Stimulated activated CD4-positive, alpha-beta T cell treated with anti-CD3 and anti-CD28 coated beads, Interleukin-15, amount 100 ng/mL, for 1 hour (primary cell): ENCODE measurements at places on chromosomes 3 and 15.

GRCh38 chr15:46703020-46703861 lies 1014.1 kb upstream of the SEMA6D start:
- no peak for DNase-seq

- DNase-seq: no peak
Observed at GRCh38 chr3:194327218-194328052, 23.7 kb downstream of the CPN2 start.

DNA sequence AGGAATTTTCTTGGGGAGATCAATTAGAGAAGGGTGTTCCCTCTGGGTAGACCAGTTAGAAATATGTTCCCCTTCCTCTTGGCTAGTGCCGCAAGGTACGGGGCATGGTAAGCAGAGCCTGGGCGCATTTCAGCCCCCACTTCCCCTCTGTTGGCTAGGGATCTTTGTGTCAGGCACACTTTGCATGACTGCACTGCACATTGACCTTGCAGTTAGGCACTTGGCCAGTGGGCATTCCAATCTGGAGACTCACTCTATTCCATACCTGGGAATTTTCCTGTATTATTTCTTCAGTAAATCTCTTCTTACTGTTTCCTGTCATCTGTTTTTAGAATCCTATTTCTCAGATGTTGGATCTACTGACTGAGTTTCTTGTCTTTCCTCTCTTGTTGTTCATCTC lies 30.0 kb upstream of the CACNA1D start:
- no peak for DNase-seq

- no peak for DNase-seq
Observed at GRCh38 chr3:120567370-120568201, 28.6 kb upstream of the NDUFB4 start.

- DNase-seq: no peak
Observed at GRCh38 chr15:66496951-66497501, 536 bp downstream of the SNAPC5 start.

DNA sequence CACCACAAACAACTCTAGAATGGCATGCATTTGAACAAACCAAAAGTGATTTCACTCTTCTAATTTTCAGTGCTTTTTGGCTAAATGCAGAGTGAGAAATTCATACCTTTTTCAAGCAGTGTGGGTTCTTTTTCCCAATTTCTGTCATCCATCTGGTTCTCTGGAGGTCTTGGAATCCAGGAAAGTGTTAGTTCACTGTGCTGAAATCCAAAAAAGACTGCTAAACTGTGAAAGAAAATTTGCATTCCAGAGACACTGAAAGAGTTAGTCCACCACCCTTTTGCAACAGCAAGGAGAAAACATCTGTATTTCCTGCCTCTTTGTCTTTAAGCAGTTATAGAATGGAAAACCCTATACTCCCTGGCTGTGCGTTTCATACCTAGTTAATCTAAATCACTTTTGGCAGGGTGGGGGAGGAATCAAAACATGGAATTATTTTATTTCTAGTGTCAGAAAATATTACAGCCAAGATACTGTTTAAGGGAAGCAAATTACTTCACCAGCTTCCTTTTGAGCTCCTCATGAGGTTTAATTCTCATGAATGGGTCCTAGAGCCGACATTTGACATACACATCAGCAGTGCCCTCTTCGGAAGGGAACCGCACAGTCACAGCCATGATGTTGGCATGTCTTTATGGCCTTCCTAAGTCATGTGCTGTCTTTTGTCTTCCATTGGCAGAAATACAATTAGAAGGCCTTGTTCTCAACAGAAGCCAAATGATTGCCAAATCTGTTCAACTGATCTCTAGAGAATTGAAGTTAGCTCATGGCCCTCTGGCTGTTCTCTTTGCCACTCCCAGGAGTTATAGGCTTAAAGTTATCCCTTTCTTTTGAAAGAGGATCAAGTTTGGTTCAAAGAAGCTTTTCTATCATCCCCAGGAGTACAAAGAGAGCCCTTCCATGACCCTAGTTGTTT lies 317.7 kb upstream of the TPRG1 start:
- no peak for DNase-seq

DNA sequence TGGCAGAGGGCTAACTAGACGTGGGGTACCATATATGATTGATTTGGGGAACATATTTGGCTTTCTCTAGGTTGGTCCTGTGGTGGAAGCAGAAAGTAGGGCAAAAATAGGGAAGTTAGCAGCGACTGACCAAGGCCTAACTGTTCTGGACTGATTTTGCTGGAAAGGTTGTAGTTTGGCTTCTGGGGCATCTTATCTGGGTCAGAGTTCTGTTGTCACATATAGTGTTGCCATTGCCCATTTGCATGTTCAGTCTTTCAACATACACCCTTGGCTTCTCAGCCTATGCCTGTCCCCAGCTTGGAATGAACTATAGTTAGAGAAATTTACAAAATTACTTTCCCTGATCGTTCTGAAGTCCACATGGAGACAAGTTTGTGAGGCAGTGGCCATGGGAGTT lies 426.5 kb downstream of the TBC1D5 start:
- no peak for DNase-seq

GRCh38 chr3:127193341-127193740 lies 410 bp downstream of the PRR23E start:
- no peak for DNase-seq

DNA sequence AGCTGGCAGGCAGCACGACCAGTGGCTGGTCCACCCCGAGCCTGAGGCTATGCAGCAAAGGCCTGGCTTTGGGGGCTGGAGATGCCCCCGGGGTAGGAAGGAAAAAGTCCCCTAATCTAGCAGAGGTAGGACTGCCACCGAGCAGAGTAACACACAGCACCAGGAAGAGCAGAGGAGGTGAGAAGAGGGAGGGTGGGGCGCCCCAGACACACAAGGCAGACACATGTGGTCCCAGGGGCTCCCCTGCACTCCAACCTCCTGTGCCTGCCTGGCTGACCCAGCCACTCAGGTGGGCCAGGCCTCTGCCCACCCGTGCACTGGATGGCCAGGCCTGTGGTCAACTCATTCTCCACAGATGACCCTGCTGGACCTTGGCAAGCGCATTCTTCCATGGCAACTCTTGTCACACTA lies 112.4 kb downstream of the ADCY5 start:
- no peak for DNase-seq

GRCh38 chr3:136667081-136667480 lies 85.1 kb downstream of the STAG1 start:
- DNase-seq: no peak

GRCh38 chr3:56111606-56112304 lies 356.5 kb downstream of the ERC2 start:
- DNase-seq: no peak

DNA sequence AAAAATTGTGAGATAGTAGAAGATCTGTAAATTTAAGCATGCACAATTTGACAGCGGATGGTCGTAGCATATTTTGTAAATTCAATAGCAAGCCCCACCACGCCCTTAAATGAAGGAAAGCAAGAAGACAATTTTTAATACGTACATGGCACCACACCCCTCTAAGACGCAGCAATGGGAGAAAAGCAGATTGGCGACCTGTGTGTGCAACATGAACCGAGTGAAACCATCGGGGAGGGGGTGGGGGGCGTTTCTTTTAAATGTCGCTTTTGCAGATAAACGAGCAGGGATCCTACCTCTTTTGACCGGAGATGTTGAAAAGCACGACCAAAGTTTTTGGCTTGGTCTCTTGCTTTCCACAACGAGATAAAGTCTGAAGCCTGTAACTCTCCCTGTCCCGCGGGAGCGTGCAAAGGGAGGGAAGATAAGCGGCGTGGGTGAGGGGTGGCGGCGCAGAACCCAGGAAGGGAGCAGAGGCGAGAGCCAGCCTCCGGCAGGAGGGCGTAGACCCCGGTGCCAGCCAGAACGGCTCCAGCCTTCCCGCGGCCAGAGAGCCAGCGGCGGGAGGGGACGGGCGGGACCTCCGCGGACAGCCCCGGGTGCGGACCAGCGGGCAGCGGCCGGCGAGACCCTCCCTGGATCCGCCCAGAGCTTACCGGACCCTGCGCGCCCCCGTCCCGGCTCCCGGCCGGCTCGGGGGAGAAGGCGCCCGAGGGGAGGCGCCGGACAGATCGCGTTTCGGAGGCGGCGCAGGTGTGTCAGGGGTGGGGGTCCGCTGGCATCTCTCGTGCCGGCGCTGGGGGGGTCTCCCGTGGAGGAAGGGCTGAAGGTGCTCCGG lies at the start of gene CHL1:
CHL1 (plus strand) TSS at position 453 of the 838 bp plus-strand sequence. CDS start 123,014 bp downstream, outside the sequence.
- DNase-seq: no peak

DNA sequence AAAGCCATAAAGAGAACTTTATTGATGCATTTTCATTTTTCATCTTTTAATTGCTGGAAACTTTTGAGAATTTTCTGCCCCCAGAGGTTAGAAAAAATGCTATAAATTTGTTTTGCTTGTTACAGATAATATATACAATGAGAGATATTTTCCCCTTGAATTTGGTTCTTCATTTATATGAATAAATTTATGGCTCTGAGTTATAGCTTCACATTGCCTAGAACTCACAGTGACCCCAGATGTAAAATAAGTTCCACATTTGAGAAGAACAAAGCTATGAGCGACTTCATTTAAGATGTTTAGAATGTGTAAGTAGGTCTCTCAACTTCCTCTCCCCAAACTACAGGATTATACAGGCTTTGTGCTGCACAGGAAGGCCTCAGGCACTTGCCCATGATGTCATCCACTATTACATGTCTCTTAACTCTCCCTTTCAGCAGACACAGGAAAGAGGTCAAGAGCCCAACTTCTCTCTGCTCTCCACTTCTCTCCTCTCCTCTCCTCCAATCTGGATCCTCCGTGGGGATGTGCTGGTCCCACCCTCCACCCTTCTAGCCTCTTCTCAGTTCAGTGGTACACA lies 92.8 kb downstream of the DUT start:
- DNase-seq: no peak

GRCh38 chr15:29700296-29700695 lies 122.0 kb downstream of the TJP1 start:
- DNase-seq: no peak

DNA sequence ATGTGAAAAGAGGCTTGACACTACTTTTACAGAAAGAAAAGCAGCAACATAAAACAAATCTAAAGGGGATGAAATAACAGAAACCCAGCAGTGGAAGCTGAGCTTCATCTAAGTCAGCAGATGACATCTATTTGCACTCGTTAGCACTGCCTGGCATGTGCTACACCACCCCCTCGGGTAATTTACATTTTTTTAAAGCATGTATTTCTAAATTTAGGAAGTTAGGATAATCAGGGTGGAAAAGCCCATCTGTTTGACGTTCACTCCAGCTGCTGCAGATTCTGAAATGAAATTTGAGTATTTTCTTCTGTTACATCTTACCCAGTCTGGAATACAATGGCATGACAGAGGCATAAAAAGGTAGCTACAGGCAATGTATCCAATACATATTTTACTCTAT lies 20.7 kb downstream of the IGSF11 start:
- no peak for DNase-seq

GRCh38 chr3:63689285-63689684 lies 36.8 kb downstream of the SNTN start:
- DNase-seq: no peak

- DNase-seq: peak; percentile 78
Observed at GRCh38 chr15:45587095-45587862, at the start of gene BLOC1S6. TSS of gene BLOC1S6 (plus strand) at chr15:45587379. CDS start at chr15:45587444, 65 bp downstream.

DNA sequence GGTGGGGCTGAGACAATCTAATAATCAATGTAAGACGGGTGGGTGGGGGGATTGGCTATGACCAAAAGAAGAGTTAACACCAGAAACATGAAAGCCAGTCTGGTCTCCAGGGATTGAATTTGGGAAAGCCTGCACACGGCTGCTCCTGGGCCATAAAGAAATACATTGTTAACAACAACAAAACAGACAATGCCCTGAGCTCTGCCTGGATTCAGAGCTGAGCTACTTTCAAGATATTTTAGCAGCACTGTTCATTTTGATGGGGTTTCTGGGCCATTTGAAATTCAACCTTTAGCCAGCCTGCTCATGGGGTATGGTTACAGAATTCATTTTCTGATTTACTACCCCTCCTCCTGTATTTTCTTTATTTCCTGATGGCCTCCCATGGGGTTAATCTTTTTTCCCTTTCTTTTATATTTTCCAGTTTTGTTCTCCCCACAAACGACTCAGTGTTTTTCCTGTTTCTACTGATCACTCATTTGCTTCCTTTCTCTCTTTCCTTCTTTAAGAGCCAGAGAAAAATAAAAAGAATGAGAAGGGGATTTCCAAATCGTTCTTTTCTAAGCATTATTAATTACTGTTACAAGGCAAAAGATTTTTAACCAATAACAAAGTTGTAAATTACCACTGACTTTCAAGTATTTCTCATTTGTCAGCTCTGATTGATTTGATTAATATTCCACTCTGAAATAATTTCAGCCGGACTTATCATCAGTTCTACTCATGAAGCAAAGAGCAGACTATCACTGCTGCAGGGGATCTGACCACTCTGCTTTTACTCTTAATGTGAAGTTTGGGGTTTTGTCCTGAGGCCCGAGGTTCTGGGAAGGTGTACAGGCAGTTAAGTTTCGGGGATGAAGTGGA lies 19.6 kb downstream of the NR2F2 start:
- DNase-seq: no peak

GRCh38 chr3:30199096-30199759 lies 407.2 kb upstream of the TGFBR2 start:
- DNase-seq: peak; percentile 19

DNA sequence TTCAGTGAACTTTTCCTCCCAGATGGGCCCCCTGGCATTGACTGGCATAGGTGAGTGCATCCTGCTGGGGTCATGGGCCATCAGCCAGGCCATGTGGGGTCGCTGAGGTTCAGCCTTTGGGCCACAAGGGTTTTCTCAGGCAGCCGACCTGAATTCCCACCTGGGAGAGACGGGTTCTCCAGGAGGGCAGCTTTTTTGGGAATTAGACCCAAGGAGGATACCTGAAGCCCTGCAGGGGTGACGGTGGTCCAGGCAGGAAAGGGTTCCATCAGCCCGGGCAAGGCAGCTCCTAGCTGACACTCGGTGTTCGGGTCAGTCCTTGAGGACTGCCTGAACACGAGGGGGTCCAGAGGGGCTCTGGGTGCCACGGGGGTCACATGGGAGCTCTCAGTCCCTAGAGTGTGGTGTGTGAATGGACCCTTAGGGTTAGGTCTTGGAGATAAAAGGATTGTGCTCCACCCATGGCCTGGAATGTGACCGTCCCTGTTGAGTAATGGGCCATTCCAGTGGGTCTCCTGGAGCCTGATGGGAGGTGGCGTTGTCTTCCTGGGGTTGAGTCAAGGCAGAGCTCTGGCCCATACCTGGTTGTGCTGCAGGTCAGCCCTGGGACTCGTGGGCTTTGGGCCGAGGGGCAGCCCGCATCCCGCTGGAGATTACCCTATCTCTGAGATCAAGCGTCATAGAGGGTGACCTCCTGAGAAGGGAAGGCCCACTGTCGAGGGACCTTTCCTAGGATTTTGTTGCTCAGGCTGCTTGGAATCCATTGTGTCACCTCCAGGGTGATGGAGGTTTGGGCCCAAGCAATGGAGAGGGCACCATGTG lies 192.8 kb downstream of the UBE3A start:
- DNase-seq: no peak

- DNase-seq: no peak
Observed at GRCh38 chr3:18786650-18787323, 361.5 kb upstream of the KCNH8 start.

GRCh38 chr3:189900578-189900977 lies 220.1 kb downstream of the P3H2 start:
- DNase-seq: no peak

GRCh38 chr15:99015698-99016568 lies 8.3 kb upstream of the PGPEP1L start:
- DNase-seq: no peak
